NCI-H460 (cell line): ENCODE measurements at places on chromosomes 7 and 10.
A peak's percentile ranks its signal among the peaks of the same experiment; 100 is the strongest.

- DNase-seq = no peak
Measured at GRCh38 chr10:131355881-131356280, 44.4 kb upstream of the TCERG1L start.

- DNase-seq = no peak
Measured at GRCh38 chr7:33233659-33234058, 104.3 kb downstream of the BBS9 start.

- no peak for DNase-seq
Measured at GRCh38 chr10:76119036-76119435, 687.6 kb downstream of the LRMDA start.

- no peak for DNase-seq
Measured at GRCh38 chr7:110224643-110225042, 866.3 kb upstream of the LRRN3 start.

GRCh38 chr7:156927571-156928405, 21.7 kb upstream of the NOM1 start:
- no peak for DNase-seq

DNA sequence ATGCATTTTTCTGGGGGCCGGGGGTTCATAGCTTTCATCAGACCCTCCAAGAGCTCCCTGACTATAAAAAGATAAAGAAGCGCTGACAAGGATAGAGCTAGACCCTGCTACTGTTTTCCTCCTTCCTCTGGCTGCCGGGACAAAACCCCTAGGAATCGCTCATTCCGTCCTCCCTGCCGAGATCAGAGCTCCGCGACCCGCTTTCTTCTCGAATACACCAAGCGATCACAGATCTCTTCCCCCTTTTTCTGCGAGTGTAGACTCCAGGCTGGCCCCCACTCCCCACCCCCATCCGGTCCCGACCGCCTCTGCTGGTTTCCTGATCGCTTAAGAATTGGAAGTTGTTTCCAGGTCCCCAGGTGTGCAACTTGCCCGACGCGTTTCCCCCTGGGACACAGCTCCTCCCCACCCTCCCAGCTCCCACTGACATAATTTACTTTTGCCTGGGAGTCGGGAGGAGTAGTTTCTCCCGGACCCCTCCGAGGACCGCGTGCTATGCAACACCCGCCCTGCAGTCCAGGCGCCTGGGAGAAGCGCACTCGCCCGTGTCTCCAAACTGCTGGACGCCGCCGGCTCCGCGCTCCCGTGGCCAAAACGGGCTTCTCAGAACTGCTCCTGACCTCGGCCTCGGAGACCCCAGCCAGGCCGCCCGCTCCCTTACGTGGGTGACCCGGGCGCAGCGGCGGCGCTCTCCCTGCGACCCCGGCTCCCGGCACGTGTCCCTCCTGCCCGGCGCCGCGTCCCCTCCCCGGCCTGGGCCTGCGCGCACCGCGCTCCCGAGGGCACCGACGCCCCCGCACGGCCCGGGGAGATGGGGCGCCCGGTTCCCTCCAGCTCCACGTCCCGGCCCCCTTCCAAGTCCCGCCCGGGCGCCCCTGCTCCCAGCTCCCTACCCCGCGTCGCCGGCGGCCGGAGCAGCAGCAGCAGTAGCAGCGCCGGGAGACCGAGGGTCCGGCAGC, 552 bp downstream of the IL15RA start:
- peak; percentile 17 for DNase-seq
